ENCODE measurements at places on chromosomes 4 and X.

GRCh38 chr4:41307638-41308037 lies 50.9 kb downstream of the UCHL1 start:
- DNase-seq = no peak

- DNase-seq = no peak
Observed at GRCh38 chrX:132165651-132166050, 37.8 kb upstream of the FRMD7 start.

- DNase-seq = no peak
Observed at GRCh38 chrX:15838017-15838416, 16.6 kb downstream of the AP1S2 start.

DNA sequence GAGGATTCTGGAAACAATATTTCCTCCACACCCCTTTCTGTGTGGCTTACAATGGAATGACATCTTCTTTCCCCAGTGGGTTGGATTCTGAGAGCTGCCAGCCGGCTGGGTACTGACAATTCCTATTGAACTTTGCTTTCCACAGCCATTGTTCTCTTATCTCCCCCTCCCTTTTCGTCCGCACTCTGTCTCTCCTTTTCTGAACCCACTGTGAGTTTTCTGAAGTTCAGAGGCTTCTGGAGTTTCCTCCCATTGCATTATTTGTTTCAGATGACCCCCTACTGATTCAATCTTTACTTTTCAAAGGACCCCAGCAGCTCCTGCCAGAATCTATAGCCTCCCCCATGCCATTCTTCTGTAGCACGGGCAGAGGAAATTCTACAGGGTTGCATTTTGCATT lies 10.4 kb downstream of the SMPX start:
- DNase-seq = no peak

GRCh38 chrX:97787849-97788248 lies 904.1 kb downstream of the RPA4 start:
- DNase-seq = no peak

GRCh38 chr4:154741922-154742850 lies 1.6 kb upstream of the LRAT start:
- DNase-seq = no peak

DNA sequence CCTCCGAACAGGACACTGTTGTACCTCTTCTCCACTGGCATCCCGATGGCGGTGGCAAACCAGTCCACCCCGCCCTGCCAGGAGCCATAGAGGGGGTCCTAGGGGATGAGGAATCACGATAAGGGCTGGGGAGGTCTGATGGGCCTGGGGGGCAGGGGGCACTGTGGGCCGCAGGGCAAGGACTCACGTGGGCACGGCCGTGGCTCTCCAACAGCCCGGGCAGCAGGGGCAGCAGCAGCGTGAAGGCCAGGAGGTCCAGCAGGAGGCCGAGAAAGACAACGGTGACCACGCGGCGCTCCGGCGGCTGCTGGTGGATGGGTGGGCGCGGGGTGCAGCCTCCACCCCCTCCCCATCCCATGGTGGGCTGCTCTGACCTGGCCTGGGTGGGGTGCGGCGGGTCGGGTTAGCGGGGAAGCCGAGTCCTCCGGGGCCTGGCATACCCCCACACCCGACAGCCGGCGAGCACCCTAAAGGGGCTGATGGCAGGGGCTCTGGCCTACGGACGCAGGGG lies 29.6 kb downstream of the NOP14 start:
- no peak for DNase-seq

GRCh38 chrX:47358387-47359065 lies 11.9 kb upstream of the ZNF157 start:
- DNase-seq = no peak

- DNase-seq = no peak
Observed at GRCh38 chr4:152486429-152487389, 49.2 kb downstream of the FBXW7 start.

GRCh38 chr4:140109737-140110136 lies 44.2 kb downstream of the MAML3 start:
- DNase-seq = no peak

DNA sequence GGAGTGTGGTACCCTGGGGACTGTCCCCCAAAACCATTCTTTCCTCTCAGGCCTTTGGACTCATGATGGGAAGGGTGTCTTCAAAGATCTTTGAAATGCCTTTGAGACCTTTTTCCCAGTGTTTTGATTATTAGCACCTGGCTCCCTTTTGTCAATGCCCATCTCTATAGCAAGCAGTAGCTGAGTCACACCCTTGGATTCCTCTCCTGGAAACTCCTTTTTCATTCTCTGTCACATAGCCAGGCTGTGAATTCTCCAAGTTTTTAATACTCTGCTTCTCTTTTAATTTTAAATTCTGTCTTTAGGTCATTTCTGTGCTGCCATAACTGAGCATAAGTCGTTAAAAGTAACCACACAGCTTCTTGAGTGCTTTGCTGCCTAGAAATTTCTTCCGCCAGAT lies 29.7 kb downstream of the IL21 start:
- no peak for DNase-seq

DNA sequence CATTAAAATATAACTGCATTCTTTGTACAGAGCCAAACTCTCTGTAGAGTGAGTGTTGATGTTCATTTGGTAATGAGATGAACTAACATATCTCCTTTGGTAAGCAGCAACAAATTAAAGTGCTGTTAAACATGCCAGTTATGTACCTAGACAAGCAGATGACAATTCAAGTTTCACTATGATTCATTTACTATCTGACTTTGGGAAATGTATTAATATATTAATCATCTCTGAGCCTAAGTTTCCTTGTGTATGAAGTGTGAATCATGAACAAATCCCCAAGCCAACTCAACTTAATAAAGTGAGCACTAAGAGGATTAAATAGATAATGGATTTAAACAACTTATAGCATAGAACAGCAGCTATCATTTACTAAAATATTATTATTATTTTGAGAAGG lies 1044.2 kb downstream of the GLUD2 start:
- no peak for DNase-seq

Measured in stimulated activated CD8-positive, alpha-beta memory T cell treated with anti-CD3 and anti-CD28 coated beads, Interleukin-7, amount 100 ng/mL, for 24 hours (primary cell).